ENCODE measurements at places on chromosomes 16 and 17. TPM values are rescaled to one million over a fixed set of nuclear protein-coding genes. Genes with fewer than 3 reads are reported as not detected.

DNA sequence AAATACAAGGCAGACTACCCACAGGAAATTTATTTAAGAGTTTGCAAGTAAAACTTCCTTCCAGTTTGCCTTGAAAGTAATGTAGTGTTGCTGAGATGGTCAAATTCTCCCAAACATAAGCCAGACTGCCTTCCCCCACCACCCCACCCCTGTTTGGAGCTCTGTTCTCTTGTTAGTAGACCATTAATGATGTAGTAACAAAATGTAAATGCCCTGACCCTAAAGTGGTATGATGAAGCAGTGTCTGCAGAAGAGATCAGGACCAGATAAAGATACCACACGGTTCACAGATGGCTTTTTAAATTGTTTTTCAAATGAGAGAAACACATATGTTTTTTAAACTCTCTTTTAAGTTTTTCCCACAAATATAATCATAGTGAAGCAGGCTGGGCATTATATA is 136.4 kb upstream of the TMEM97 start:
- no peak for DNase-seq

DNA sequence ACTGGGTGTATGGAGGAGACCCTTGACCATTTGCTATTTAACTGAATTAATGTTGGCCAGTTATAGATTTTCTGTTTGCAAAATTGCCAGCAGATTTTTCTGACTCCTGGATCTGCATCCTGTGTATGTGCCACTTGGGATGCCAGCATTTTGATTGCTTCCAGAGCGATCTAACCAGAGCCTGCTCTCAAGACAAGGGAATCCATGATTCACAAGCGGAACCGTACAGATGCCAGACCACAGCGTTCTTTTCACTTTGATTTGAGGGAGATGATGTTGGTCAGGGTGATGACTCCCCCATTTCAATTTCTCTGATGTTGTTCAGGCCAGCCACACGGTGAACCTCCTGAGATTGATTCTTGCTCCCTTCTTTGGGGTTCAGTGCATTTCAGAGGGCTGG is 228.7 kb downstream of the CDH13 start:
- DNase-seq: no peak

- no peak for DNase-seq
These were observed 19.4 kb downstream of the PLCG2 start for GRCh38 chr16:81798311-81799137.

GRCh38 chr16:60553090-60553757 is 1483.0 kb downstream of the CDH8 start:
- no peak for DNase-seq

DNA sequence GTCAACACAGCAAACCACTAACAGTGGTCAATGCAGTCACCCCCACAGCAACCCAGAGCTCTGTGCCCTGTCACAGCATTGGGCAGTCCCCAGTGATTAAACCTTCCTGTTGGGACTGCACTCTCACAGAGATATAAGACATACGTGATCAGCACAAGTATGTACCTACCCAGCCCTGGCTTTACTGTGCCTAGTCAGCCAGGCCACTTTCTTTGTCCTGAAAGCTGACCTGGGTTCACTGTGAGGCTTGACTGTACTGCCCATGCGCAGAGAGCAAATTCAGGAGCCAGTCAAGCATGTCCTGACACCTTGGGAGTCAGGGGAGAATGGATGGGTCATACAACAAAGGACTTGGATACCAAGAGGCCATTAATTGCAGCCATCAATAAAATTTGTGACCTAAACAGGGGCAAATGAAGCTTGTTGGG is 10.9 kb upstream of the TMEM170A start:
- DNase-seq: no peak

DNA sequence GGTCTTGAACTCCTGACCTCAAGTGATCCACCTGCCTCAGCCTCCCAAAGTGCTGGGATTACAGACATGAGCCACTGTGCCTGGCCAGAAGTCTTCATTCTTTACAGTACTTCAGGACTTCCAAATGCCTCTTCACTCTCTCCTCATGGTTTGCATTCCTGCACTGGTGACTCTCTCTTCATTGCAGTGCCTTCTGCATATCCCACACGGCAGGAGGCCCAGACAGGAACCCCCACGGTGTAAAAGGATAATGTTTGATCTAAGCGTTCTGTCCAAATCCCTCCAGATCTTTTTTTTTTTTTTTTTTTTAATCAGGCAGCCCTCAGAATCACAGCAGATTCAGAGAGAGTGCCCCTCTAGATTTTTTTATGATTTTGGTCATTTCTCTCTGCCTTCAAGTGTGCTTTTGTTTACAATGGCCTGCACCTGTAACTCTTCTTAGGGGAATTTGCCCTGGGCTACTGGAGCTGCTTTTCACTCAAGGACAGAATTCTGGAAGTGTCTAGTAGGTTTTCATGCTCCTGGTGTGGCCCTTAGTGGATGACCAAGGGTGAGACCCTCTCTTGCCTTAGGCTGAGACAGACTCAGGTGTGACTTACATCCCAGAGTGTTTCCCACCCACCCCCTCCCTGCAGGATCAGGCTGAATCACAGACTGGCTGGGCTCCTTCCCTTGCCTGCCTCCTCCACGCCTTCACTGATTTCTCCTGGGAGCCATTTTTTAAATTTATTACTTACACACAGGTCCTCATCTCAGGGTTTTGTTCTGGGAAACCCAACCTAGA is 19.8 kb upstream of the NF1 start:
- no peak for DNase-seq

- DNase-seq: no peak
These were observed 44.5 kb upstream of the MLYCD start for GRCh38 chr16:83854420-83854819.

DNA sequence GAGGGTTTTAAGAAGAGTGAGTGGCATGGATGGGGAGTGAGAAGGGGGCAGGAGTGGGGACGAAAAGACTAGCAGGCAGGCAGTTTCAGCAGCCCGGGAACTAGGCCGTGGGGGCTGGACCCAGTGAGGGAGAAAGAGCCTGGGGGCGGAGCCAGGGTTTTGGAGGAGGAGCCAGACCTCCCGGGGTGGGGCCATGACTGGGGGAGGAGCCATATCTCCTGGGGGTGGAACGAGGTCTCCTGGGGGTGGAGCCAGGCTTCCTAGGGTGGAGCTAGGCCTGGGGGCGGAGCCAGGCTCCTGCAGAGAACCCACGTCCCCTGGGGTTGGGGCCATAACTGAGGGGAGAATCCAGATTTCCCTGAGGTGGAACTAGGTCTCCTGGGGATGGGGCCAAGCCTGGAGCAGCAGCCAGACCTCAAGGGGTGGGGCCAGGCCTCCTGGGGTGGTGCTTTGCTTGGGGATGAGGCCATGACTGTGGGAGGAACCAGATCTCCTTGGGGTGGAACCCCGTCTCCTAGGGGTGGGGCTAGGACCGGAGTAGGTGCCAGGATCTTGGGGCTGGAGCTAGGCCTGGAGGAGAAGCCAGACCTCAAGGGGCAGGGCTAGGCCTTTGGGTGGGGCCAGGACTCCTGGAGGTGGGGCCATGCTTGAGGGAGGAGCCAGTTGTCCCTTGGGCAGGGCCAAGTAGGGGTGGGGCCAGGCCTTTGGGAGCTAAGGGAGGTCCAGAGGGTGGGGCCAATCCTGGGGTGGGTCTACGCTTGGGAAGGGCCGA is 41.7 kb upstream of the JPH3 start:
- DNase-seq: peak; percentile 40

GRCh38 chr16:88940862-88941817 is 35.9 kb downstream of the CBFA2T3 start:
- DNase-seq: no peak

DNA sequence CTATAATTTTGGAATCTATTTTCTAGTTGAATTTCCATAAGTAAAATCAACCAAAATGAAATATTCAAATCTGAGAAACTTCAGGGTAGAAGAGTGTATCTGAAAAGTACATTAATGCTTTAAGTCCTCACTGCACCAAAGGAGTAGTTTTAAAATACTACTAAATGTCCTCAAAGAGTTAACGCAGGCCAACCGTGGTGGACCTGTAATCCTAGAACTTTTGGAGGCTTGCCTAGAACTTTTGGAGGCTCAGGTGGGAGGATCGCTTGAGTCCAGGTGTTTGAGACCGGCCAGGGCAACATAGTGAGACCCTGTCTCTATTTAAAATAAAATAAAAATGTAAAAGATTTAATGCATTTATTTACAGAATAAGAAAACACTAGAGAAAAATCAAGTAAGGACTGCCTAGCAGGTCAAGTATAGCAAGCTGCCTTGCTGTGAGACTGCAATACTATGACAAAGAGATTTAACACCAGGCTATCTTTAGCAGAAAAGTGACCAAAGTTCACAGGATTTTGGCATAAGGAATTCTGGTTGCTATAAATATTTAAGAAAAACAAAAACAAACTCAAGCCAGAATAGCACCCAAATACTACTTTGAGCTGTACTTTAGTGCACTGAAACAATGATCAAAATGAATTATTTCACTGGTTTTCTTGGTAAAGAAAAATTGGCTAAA is 41.0 kb downstream of the CHCT1 start:
- no peak for DNase-seq

DNA sequence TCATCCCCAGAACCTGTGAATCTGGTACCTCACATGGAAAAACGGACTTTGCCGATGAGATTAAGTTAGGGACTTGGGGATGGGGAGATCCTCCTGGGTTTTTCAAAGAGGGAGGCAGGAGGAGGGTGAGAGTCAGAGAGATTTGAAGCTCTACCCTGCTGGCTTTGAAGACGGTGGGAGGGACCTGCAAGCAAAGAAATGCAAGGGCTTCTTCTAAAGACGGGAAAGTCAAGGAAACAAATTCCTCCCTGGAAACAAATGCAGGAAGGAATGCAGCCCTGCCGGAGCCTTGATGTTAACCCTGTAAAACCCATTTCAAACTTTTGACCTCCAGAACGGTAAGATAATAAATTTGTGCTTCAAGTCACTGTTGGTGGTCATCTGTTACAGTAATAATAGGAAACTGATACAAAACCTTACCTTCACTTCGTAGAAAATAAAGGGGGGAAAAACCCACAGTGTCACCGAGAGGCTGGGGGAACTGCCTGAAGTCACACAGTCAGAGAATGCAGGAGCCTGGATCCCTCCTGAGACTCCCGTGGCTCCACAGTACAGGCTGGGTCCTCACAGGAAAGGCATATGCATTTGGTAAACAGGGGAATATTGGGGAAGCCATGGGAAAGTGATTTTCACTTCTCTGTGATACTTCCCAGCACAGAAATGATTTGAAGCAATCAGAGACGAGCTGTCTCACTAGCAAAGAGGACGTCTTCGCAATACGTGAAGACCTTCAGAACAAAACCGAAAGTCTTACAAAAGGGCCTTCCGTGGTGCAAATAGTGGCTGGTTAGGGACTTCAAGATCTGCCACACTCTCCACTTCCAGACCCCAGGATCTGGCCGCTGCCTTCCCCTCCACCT is 58.9 kb upstream of the CLEC3A start:
- no peak for DNase-seq

DNA sequence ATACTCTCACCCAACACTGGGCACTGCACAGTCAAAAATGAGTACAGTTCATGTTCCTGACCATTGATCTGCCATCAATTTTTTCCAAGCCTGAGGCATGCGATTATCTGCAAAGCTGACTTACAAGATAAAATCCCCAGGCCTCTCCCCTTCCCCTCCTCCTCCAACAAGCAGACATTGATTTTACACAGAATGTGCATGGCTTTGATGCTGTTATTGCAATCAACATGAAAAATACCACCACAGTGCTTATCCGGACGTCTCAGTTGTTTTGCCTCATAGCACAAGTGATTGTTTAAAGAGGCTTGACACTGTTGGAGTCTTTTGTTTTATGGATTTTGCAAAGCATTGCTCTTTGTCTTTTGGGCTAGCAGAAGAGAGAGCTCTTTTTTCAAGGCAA is 163.8 kb downstream of the TOX3 start:
- DNase-seq: no peak

DNA sequence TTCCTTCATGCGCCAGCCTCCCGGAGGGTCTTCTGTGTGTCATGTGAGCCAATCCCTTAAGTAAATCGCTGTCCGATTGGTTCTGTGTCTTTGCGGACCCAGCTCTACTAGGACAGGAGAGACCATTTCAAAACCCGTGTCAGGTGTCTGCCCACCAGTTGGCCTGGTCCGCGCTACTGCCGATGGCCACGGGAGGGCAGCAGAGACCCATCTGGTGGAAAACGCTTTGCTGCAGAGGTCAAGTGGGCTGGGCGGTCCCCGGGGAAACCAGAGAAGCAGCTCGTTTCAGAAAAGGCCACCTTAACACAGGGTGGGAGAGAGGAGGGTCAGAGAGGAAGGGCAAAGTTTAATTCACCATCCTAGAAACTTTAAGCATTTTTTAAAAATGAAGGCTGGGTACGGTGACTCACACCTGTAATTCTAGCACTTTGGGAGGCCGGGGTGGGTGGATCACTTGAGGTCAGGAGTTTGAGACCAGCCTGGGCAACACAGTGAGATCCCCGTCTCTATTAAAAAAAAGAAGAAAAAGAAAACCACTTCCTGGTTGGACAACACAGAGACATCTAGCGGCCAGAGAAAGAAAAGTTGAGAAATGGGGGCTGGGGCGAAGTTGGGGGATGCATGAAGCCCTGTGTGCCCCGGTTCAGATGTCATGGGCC is 2.8 kb upstream of the CIBAR2 start:
- DNase-seq: peak; percentile 80

- peak; percentile 70 for DNase-seq
These were observed 11.8 kb downstream of the SYT17 start for GRCh38 chr16:19179546-19180490.

GRCh38 chr16:89491974-89492687 is 1.8 kb upstream of the ANKRD11 start:
- no peak for DNase-seq

- no peak for DNase-seq
These were observed 168.2 kb upstream of the CACNG3 start for GRCh38 chr16:24087891-24088410.

DNA sequence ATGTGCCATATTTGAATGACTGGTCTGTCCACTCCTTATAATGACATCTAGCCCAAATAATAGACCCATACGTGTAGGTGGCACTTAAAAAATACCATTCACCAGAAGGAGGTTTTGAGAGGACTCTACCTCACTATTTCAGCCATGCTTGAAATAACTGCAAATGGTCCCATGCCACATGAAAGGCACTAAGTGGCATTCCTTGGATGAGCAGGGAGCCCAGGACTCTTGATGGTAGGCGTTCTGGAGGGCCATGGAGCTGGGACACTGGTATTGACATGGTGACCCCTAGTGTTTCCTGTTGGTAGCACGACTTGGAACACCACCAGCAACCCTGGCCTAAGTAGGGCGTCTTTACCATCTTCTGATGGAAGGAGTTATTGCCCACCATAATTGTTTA is 148.7 kb upstream of the ZFHX3 start:
- peak; percentile 79 for DNase-seq

- DNase-seq: no peak
These were observed 161.0 kb upstream of the CIBAR2 start for GRCh38 chr16:85273293-85273692.

The MYO15A gene
- under 0.01 TPM for total RNA-seq

The RBFOX1 gene
- total RNA-seq: not detected

The PRR35 gene
- total RNA-seq: not detected

The KCTD2 gene
- total RNA-seq: 9.2 TPM

The DNAH3 gene
- total RNA-seq: not detected

Data from lung microvascular endothelial cell (primary cell).